Fibroblast of skin of right biceps (primary cell): ENCODE measurements at places on chromosomes 13 and 19.

GRCh38 chr13:40292108-40292507 lies 374.3 kb downstream of the FOXO1 start:
- no peak for DNase-seq

GRCh38 chr13:35162420-35162819 lies 220.3 kb downstream of the NBEA start:
- DNase-seq = no peak

- no peak for DNase-seq
Observed at GRCh38 chr19:35992907-35993765, 1.9 kb upstream of the SDHAF1 start.

DNA sequence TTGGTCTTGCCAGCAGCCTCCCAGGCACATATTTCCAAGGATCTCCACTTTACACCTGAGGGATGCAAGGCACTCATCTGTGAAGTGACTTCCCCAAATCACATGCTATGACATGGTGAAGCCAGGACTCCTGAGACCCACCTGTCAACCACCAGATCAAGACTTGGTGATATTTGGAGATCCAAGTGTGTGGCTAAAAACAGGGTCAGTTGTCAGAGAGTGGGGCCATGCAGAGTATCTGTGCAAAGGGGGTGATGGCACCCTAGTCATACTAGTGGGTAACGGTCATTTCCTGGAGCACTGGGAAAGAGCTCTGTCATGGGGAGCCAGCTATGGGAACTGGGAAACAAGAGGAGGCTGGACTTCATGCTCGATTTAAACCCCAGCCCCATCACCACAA lies 218.4 kb upstream of the IRS2 start:
- DNase-seq = no peak

DNA sequence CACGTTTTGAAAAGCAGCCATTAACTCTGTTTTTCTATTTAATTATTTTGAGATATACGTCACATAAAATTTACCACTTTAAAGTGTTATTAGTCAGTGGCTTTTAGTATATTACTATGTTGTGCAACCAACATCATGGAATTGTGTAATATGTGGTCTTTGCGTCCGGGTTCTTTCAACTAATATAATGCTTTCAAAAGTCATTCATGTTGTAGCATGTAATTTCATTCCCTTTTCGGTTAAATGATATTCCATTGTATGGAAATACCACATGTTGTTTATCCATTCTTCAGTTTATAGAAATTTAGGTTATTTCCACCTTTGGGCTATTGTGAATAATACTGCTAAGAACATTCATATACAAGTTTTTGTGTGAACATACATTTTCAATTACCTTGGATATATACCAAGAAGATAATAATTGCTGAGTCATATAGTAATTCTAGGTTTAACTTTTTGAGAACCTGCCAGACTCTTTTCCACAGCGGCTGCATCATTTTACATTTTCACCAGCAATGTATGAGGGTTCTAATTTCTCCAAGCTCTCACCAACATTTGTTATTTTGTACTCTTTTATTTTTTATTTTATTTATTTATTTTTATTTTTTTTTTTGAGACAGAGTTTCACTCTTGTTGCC lies 28.1 kb upstream of the CLDN10 start:
- peak; percentile 28 for DNase-seq

GRCh38 chr19:11279505-11280236 lies 16.3 kb upstream of the TSPAN16 start:
- DNase-seq = no peak

DNA sequence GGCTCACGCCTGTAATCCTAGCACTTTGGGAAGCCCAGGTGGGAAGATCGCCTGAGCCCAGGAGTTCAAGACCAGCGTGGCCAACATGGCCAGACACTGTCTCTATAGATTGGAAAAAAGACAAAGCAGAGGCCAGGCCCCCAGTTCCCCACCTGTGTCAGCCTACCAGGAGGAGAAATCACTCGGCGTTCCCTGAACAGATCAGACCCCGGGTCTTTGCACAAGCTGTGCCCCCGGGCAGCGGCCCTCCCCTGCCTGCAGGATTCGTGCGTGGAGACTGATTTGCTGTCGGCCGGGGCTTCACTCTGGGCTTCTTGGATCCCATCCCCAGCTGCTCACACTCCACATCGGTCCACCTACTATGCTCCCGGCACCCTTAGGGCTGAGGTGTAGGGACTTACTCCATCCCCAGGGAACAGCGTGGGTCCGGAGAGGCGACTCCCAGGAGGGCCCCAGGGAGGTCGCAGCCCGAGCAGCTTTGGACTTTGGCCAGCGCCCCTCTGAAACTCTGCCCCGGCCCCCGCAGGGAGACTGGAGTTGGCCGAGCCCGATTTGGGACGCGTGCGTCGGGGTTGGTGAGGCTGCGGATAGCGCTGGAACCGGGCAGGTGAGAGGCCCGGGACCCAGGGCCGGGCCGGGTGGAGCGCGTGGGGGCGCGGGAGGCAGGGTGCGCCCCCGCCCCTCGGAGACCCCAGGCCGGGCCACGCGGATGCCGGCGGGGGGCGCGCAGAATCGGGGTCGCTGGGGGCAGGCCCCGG lies 515 bp upstream of the EFNA2 start:
- no peak for DNase-seq

GRCh38 chr13:50448535-50448998 lies 394.9 kb downstream of the DLEU7 start:
- DNase-seq = no peak

GRCh38 chr13:94550062-94550738 lies 45.8 kb downstream of the TGDS start:
- peak; percentile 54 for DNase-seq

- DNase-seq = peak; percentile 13
Observed at GRCh38 chr19:38433268-38433733, at the start of gene RYR1. Gene RYR1 (plus strand): TSS chr19:38433691. CDS start chr19:38433830, 139 bp downstream.

GRCh38 chr19:1270854-1271527 lies 1.9 kb downstream of the CIRBP start:
- DNase-seq = no peak

DNA sequence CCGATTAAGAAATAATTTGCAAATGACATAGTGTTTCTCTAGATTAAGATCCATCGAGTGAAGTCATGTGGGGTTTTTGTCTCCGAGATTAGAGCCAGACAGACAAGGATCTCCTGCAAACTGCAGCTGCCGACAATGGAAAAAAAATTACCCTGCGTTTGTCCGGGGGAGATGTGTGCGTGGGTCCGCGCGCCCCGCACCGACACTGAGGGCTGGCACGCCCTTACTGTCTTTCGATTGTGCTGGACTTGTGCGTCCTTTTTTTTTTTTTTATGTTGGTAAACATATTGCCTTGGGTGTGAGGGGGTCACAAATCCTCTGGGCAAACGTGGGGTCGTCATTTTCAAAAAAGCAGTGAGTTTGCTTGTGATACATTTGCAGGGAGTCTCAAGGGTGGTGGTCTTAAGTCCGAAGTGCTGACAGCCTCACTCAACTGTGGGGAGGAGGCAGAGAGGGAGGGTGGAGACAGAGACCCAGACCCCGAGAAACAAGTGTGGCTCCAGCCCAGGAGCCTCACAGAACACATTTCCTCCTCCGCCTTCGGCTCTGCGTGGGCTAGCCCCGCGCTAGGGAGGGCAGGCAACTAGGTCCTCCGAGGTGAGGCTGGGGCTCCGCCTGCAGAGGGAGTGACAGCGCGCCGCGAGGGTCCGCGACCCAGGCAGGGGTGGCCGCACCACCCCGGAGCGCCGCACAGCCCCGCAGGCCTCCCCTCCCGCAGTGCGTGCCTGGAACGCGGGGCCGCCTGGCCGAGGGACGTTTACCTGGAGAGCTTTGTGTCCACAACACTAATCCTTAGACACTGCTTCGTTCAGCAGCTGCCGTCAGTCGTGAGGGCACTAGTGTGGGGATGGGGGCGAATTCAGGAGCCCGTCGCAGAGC lies 11.7 kb upstream of the SOX1 start:
- no peak for DNase-seq

DNA sequence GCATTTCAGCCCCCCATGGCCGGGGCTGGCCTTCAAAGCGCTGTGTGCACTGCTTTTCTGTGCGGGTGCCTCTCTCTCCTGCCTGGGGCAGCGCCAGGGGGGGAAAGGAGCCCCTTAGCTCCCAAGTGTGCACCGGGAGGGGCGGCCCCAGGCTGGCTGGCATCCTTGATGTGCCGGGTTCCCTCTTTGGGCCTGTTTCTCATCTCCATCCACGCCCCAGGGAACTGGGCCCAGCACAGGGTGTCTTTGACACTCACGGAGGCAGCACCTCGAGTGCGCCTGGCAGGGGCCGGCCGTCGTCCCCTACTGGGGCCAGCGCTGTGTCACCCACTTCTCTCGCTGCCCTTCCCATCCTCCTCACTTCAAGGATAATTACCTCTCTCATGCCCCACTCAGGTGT lies 324.3 kb downstream of the TEX29 start:
- DNase-seq = no peak

- DNase-seq = no peak
Observed at GRCh38 chr19:2650515-2650914, 52.0 kb downstream of the GNG7 start.

GRCh38 chr13:38180670-38181069 lies 169.0 kb upstream of the UFM1 start:
- DNase-seq = no peak

DNA sequence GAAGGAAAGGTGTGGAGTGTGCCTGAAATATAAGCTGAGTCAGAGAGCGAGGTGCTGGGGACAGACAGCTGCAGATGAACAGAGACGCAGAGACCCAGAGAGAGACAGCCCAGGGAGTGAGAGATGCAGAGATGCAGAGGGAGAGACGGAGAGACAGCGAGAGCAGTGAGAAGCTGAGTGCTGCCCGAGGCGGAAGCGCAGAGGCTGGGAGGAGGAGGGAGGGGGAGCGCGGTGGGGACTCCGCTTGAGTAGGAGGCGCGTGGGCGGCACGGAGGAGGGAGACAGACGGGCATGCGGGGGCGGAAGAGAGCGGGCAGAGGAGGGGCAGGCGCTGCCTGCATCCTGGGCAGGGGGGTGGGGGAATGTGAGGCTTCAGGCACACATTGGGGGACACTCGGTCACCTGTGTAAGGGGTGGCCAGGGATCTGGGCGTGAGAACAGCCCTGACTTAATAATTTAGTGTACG lies 25.7 kb downstream of the SLC8A2 start:
- no peak for DNase-seq

DNA sequence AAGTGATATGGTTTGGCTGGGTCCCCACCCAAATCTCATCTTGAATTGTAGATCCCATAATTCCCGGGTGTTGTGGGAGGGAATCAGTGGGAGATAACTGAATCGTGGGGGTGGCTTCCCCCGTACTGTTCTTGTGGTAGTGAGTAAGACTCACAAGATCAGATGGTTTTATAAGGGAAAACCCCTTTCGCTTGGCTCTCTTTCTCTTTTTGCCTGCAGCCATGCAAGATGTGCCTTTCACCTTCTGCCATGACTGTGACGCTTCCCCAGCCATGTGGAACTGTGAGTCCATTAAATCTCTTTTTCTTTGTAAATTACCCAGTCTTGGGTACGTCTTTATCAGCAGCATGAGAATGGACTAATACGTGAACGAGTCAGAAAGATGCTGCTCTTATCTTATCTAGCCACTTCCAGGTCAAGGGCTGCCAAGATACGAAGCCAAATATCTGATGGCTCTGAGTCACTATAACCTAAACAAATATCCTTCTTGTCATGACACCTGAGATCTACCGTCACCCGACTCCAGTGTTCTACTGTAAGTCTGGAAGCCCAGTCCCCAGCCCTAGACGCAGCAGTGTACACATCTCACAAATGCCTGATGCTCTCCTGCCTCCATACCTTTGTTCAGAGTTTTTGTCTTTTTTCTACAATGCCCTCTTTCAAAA lies 45.9 kb downstream of the SLC15A1 start:
- DNase-seq = no peak

- no peak for DNase-seq
Observed at GRCh38 chr13:84137292-84137691, 255.0 kb upstream of the SLITRK1 start.

DNA sequence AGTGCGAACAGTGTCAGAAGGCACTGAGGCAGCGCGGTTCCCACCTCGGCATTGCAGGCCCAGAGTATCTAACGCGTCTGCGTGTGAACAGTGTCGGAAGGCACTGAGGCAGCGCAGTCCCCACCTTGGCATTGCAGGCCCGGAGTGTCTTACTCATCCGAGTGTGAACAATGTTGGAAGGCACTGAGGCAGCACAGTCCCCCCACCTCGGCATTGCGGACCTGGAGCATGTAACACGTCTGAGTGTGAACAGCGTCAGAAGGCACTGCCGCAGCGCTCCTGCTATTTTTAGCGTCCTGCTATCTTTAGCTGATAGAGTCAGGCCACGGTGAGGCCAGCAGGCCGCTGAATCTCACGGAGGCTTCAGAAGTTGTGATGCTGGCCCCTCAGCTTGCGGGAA lies 39.6 kb downstream of the ATP11A start:
- no peak for DNase-seq

GRCh38 chr19:1567116-1567847 lies 843 bp downstream of the MEX3D start:
- DNase-seq = no peak

- DNase-seq = no peak
Observed at GRCh38 chr13:102726430-102726829, 31.6 kb upstream of the METTL21C start.

DNA sequence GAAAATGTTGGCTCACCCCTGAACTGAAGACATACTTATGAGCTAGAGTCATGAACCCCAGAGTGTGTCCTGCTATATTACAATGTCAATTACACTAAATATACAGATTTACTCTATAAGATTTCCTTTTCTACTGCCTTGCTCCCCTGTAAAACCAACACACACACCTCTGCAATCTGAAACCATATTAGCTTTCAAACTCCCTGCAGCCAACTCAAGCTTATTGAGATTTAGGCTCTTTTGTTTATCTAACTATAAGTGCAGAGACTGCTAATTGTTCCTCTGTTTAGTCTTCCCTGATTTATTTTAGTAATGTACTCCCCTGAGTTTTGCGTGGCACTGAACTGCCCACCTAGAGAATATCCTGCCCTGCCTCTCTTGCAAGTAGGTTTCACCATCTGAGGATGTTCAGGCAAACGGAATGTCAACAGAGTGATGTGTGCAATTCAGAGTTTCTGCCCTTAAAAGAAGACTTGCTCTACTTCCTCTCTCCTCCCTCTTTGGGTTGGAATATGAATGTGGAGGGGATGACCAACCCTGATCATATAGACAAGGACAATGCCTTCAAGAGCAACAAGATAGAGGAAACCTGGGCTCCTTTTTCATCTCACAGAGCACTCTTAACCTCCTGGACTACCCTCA lies 22.3 kb downstream of the FAM216B start:
- DNase-seq = peak; percentile 76

DNA sequence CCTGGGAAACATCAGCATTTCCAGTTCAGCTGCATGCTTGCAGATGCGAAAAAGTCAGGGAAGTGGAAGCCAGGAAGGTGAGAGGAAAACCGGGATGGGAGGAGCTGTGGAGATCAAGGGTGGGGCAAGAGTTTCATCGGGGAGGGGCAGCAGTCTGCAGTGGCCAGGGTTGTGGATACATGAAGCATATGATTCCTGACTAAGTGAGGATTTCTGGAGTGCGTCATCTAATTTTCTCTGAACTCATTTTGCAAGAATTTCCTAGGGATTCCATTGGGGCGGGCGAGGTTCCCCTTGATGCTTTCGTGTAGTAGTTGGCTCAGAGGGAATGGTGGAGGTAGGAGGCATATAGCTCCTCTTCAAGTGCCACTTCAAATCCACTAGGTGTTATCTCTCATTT lies 344.1 kb upstream of the TMTC4 start:
- DNase-seq = peak; percentile 81
